HS-27A (cell line): ENCODE measurements at places on chromosomes 11 and 22.
A peak's percentile ranks its signal among the peaks of the same experiment; 100 is the strongest.

- no peak for DNase-seq
Observed at GRCh38 chr22:41964112-41964491, 5.1 kb upstream of the SEPTIN3 start.

DNA sequence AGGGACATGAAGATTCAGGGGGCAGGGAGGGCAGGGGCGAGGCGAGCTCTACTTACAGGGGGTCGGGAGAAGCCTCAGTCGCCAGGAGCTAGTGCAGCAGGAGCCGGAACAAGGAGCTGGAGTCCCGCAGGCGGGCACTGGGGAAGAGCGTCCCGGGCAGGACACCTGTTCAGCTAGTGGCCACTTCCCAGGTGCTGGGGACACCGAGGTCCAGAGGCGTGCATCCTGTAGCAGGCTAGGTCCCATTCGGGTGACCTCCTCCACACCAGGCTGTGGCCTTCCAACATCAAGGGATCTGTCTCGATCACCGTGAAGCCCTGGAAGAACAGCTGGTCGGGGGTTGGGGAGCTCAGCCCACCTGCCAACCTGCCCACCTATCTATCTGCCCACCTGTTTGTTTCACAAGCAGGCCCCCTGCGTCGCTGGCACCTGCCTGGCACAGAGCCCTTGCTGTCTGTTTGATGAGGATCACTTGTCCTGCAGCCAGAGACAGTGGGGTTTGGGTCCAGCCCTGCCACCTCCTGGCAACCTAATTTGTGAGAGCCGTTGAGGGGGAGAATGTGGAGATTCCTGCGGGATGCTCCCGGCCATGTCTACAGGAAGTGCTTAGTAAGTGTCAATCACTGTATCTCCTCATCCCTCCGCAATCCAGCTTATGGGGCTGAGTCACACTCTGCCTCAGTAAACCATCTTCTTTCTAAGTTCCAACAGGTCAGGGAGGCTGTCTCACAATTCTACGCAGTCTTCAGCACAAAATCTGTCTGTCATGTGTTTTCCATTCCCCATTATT is 940.9 kb downstream of the BRD1 start:
- no peak for DNase-seq

GRCh38 chr11:100769165-100769564 is 82.1 kb downstream of the ARHGAP42 start:
- DNase-seq: no peak

- DNase-seq: no peak
Observed at GRCh38 chr11:36451045-36451444, 59.0 kb downstream of the TRAF6 start.

- DNase-seq: no peak
Observed at GRCh38 chr11:42625757-42626665, 685.8 kb upstream of the API5 start.

- no peak for DNase-seq
Observed at GRCh38 chr11:19403196-19403895, 162.6 kb upstream of the E2F8 start.

DNA sequence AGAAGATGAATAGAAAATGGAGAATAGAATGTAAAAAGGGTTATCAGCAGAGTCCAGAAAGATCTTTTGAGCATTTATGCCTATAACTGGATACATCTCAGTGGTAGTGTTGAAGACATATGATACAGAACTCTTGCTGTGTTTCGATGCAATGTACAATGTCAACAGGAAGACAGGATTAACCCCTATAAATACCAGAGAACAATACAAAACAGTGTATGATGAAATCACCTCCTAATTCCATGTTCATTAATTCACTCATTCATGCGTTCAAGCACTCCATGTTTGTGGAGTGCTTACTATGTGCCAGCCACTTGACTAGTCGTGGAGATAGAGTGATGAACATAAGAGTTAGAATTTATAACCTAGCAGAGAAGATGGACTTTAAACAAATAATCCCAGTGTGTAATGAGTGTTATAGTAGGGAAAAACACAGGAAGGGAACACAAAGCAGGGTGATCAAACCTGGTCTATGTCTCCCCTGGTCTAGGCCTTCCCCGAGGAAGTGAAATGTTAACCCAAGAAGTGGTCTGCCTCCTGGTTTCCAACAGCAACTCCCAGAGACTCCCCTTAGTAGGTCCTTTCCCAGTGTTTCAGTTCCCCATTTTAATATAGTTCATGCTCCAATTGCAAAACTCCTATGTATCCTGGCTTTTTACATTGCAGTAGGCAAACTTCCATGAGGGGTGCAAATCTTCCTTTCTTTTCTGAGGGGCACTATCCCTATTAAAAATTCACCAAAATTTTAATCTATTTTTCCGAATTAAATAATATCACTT is 9.1 kb upstream of the SESN3 start:
- DNase-seq: no peak

DNA sequence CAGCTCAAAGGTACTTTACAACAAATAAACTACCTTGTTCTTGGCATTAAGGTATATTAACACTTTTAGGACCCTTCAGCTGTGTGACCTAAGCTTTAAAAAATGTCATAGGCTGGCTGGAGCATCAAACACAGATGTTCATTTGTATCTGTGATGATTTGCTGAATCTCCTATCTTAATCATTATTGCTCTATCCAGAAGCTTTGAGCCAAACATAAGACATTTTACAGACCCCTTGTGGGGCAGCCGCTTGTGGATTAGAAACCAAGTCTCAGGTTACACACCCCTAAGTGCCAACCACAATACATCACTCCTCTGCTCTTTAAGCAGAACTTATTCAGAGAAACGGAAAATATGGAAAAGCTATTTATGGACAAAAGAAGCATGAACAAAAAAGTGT is 394.2 kb upstream of the CCDC90B start:
- DNase-seq: no peak

GRCh38 chr11:121814962-121815361 is 301.1 kb downstream of the BLID start:
- no peak for DNase-seq

- no peak for DNase-seq
Observed at GRCh38 chr11:130765951-130766649, 150.2 kb downstream of the SNX19 start.

GRCh38 chr11:107998761-107999160 is 9.9 kb upstream of the CUL5 start:
- no peak for DNase-seq

- DNase-seq: peak; percentile 14
Observed at GRCh38 chr11:18527512-18527911, 770 bp upstream of the TSG101 start.

DNA sequence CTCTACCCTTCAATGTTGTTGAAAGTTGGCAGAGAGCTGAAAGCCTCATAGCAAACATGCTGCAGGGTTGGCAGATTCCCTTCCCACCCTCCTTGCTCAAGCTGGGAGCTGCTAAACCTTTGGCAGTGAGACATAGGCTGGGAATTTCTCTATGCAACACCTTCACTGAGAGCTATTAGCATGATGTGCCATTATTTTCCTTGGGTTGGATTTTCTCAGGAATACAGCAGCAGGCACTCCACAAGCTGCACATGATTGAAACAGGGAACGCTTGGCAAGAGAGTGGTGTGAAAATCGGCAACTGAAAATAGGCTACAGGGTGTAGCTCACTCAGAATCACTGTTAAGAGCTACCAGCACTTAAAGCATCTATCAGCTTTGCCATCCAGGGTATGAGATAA is 9.6 kb upstream of the ALKBH3 start:
- DNase-seq: no peak

GRCh38 chr11:125429807-125430678 is 66.0 kb downstream of the FEZ1 start:
- DNase-seq: no peak

DNA sequence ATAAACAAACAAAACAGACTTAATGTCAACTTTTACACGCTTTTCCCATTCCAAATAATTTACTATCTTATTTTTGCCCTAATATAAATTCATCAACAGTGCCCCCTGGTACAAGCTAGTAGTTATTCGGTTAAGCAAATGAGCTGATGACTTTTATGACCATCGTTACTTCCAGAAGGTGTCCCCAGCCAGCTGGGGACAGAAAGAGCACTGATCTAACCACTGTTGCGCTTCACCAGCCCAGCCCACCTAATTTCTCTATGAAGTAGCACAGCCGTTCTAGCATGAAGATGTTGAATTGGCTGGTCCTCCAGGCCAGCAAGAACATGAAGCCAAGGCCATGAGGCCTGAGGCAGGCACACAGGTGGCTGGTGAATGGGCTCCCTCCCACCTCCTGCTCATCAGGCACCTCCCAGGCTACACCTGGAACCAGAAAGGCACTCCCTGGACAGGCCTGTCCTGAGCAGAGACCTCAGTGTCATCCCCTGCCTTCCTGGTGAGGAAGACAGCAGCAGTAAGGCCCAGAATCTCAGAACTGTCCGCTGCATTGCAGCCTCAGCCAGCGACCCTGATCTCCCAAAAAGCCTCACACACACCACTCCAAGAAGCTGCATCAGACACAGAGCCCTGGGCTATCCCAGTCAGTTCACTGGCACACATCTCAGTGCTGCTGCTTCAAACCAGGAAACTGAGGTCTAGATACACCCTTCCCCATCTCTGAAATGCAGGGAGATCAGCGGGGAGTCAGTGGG is 12.9 kb downstream of the GNB1L start:
- no peak for DNase-seq

GRCh38 chr11:111063726-111064517 is 181.6 kb upstream of the POU2AF2 start:
- DNase-seq: no peak

DNA sequence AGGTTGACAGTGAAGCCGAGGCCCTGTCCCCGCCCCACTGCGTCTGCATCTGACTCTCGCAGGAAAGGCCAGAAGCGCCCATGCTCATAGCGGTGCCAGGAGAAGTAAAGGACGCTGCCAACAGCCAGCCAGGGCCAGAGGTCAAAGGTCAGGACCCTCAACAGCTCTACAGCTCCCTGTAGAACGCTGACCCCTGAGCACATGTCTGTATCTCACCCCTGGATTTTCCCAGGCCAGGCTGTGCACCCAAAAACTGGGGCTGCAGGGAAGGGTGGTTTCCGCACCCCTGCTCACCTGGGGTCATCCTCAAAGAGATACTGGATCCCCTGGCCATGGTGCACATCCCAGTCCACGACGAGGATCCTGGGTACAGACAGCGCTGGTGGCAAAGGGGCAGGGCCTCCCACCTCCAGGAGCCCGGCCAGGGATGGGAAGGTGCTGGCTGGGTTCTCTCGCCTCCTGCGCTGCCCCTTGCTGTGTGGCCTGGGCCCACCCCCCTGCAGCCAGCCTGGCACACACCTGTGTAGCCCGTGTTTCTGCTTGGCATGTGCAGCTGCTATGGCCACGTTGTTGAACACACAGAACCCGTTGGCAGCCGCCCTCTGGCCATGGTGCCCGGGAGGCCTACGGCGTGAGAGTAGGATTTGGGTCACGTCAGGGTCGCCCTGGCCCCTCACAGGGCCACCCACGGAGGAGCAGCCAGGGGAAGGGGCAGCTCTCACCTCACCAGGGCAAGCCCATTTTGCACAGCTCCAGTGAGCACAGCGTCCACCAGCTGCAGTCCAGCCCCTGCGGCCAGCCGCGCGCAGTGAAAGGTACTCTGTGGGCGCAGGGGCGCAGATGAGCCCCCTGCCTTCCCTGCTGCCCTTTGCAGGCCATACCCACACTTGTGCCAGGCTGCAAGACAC is 1.5 kb downstream of the HDAC10 start:
- DNase-seq: no peak

GRCh38 chr22:38758276-38758945 is 2.6 kb upstream of the SUN2 start:
- no peak for DNase-seq

GRCh38 chr11:105040703-105041102 is 4.4 kb downstream of the CARD16 start:
- DNase-seq: no peak

DNA sequence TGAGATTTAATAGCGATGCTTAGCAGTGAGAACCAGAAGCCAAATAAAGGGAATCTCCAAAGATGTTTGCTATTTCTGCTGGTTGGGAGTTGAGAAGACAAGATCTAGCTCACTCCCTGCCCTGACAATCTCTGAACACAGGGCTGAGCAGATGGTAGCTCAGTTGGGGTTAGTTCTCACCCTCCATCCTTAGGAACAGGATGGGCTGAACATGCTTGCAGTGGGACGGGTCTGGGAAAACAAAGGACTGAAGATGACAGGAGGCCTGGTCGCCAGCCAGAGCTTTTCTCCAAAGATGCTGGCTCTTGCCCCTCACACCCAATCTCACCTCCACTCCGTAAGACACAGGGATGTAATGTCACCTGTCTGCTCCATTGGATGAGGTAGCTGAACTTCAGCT is 72.7 kb downstream of the SC5D start:
- no peak for DNase-seq

GRCh38 chr22:21949569-21949918 is 3.1 kb downstream of the PPM1F start:
- no peak for DNase-seq

DNA sequence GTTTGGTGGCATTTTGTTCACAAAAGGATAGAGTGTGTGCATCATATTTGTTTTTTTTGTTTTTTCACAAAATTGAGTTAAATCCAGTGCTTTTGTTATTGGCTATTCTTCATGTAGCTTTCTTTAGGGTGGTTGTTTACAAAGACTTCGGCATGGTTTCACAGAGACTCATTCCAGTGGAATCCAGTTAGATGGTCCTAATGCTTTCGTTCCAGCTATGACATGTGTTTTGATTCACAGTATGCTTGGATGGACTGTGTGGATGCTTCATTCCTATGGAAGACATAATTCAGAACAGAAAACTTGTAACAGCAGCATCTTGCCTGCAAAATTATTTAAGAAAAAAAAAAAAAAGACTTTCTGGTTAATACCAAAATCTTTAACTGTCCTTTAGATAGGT is 97.9 kb downstream of the PDHX start:
- DNase-seq: no peak

- DNase-seq: no peak
Observed at GRCh38 chr11:8156877-8157276, 11.9 kb downstream of the RIC3 start.

GRCh38 chr22:20390394-20390907 is 3.5 kb upstream of the ZNF74 start:
- no peak for DNase-seq

GRCh38 chr11:1817511-1817910 is 17.3 kb upstream of the SYT8 start:
- DNase-seq: no peak

- DNase-seq: no peak
Observed at GRCh38 chr11:130209128-130209932, 49.7 kb downstream of the ST14 start.

- DNase-seq: no peak
Observed at GRCh38 chr11:60318726-60319125, 8.3 kb upstream of the MS4A6E start.

DNA sequence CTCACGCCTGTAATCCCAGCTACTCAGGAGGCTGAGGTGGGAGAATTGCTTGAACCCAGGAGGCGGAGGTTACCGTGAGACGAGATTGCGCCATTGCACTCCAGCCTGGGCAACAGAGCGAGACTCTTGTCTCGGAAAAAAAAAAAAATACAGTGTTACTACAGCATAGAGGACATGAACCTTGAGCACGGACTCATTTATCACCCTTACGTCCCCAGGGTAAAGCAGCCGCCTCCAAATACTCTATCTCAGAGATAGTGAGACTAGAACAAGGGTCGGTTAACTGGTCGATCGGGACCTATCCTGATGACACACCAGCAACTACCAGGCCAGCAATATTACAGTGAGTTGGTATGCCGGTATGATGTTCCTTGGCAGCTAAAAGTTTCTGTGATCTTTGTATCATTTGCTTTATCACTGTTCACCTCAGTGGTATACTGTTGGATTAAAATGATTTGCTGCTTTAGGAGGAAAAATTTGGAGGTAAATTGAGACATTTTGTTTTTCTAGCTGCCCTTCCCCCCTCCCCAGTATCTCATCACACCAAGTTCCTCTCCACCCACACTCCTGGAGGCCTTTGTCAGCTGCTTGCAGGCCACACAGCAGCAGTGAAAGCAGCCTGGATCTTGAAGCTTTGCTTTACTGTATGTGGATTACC is 7.0 kb upstream of the SIDT2 start:
- DNase-seq: no peak
